Body of pancreas (tissue), 4 donors: ENCODE measurements at places on chromosomes 7 and 10. TPM values are rescaled to one million over a fixed set of nuclear protein-coding genes. Genes with fewer than 3 reads are reported as not detected.

- no peak for DNase-seq
These were observed 19.4 kb downstream of the COPG2 start for GRCh38 chr7:130649004-130649790.

GRCh38 chr7:1572111-1572822 is 2.4 kb upstream of the PSMG3 start:
- no peak for DNase-seq

Gene HOXA13
- total RNA-seq = not detected

GRCh38 chr7:91103363-91103762 is 160.9 kb upstream of the FZD1 start:
- DNase-seq = no peak

Gene SBDS
- total RNA-seq = 37.9 TPM

Gene FAM180A
- total RNA-seq = not detected

DNA sequence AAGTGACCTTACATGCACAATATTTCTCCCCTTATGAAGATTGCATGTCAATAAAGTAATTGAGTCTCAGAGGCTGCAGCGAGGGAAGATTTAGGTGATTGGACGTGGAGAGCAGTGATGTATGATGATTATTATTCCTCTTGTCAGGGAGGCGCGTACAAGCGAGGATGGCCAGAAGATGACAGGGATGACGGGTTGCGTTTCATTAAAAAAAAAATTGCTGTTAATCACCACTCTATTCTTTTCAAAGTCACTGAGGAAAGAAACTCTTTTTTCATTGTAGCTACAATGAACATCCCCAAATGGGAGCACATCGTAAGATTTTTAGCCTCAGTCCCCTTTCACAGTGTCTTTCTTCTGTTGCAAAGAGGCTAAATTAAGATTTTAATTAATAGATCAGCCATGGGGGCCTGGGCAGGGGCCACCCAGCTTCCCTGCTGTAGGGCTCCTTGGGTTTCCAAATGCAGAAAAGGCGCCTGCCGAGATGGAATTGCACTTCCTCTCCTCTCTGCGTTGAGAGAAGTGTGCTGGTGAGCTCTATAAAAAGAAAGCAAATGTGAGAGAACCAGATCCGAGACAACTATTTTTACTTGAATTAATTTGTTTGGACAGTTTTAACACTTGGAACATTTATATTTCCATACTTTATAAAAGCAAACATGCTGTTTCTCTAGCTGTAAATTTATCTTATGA is 998.1 kb downstream of the LRMDA start:
- peak; percentile 22 for DNase-seq

DNA sequence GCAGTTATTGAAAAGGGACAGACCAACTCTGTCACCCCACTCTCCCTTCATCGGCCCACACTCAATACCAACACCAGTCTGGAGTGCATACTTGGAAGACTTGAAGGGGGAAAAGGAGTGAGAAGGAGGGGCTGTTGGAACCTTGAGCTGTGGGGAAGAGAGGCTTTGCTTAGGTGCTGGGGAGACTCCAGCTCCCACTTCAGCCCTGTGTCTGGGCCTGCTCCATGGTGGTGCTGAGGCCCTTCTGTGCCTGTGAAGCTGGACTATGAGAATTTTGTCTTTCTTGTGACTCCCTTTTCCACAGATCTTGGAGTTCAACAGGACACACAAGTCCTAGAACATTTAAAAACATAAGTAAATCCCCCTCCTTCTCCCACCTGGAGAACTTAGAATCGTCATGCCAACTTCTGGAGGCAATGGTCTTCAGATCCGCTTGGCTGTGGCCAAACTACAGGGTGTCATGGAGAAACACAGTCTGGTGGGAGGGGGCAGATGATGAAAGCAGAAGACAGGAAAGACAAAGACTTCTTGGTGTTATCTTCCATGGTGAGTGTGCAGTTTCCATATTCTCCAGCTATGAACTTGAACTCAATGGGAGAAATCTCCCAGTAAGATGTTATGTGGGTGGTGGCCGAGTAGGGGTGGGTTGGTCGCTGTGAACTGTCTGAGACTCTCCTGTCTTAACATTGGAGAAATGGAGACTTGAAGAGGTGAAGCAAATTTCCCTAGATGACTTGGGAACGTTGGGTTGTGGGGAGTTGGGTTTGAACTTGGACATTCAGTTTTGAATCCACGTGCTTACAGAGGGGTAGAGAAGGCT is 18.4 kb upstream of the GIMAP8 start:
- DNase-seq = no peak

DNA sequence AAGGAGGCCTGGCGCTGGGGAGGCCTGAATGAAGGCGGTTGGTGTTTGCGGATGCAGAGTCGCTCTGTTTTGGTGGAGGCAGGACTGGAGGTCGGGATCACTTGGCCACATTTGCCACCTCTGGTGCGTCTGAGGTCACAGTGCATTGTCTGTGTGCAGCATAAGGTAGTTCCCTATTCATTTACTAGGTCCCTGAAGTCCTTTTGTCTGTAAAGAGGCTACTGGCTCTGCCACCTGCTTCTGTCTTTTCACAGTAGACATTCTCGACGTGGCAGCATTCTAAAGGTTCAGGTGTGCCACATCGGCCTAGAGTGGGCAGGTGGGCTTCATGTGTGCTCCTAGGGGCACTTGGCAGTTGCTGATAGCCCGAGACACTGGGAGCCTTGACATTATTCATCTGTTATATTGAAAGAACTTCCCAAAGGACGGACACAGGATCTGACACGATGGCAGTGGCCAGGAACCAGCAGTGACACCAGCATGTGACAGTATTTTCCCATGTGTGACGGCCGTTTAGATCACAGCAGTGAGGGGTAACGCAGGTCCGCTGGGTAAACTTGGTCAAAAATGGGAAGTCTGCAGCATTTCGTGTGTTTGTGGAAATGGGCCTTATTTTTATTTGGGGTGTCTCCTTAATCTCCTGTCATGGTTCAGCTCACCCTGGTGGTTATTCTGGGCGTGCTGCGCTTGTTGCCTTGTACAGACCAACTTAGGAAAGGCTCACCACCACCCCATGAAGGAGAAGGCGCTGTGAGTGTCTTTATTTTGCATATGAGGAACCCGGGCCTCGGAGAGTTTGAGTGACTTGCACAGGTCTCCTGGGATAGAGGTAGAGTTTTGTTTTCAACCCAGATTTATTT is 5.9 kb downstream of the MGMT start:
- DNase-seq = no peak

Gene ATE1
- 19.8 TPM for total RNA-seq

DNA sequence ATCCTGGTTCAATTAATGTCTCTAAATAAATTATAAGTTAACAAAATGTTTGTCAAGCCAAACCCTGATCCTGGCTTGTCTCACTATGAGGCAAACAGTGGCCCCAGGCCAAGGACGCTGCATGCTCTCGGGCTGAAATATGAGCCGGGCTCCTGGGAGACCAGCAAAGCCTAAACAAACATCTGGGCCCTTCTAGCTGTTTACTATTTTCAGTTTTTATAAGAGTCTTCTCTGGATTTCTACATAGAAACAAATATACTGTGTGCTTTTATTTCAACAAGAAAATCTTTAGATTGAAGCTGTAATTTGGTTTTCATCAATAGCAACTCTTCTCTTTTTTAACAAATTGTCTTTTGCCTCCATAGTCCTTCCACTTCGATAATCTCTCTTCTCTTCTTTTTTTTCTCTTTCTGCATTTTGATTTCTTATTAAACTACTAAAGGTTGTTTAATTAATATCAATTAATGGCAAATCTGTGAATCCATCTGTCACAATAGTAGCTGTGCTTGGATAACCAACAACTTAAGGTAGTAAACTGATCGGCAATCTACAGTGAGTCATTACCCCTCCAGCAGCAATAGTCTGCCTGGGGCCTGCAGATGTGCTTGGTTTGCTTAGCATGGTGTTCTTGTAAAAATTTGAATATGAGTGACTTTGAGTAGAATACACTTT is 83.3 kb upstream of the DNAJC1 start:
- DNase-seq = peak; percentile 95

Gene PRDX3
- 46.1 TPM for total RNA-seq

GRCh38 chr7:19030281-19030680 is 87.2 kb downstream of the TWIST1 start:
- no peak for DNase-seq

DNA sequence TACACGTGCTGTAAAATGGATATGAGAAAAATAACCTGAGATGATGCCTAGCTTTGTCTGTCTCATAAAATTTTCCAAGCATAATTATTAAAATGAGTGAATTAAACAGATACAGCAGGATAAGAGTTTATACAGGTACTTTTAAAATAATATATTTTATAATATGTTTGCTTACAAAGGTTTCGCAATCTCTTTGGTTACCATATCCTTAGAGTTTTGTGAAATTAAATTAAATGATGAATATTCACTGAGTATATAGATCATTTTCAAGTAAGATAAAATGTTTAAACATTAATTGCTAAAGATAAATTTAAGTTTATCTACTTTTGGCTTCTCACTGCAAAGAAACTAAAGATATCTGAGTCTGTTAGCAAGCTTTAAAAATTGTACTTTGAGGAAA is 11.4 kb downstream of the SHTN1 start:
- no peak for DNase-seq

Gene GAD2
- total RNA-seq = 11.7 TPM

DNA sequence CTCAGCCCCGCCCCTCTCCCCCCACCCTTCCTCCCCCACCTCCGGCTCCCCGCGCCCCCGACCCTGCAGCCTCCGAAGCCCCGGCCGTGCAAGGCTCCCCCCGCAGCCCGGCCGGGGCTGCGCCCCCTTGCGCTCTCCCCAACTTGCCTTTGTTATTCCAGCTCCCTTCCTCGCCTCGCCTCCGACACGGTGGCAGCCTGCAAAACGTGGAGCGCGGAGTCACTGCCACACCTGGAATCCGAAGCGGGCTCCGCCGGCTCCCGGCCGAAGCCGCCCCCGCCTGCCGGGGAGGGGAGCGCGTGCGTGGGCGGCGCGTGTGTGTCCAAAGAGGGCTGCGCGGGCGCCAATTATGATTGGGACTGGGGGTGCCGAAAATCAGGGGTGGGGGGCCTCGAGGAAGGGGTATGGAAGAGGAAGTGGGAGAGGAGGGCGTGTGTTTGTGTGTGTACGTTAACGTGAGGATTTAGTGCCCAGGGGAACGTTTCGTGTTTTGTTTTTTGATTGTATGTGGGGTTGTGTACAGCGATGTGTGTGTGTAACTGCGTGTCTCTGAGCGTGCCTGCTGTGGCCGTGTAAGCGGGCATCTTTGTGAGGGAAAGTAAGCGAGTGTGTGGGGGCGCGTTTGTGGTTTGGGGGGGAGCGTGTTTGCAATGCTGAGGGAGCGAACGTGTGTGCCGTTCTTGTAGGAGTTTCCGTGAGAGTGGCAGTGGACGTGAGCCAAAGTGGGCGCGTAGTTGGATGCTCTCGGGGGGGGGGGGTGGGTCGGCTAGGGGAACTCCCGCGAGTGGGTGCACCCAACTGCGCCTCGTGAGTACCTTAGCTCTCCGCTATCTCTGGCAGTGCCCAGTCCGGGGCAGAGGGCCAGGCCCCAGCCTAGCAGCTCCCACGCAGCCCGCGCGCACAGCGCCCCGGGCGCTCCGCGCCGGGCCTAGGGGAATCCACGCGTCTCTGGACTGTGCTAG is 1.2 kb upstream of the ZMIZ1 start:
- peak; percentile 87 for DNase-seq

DNA sequence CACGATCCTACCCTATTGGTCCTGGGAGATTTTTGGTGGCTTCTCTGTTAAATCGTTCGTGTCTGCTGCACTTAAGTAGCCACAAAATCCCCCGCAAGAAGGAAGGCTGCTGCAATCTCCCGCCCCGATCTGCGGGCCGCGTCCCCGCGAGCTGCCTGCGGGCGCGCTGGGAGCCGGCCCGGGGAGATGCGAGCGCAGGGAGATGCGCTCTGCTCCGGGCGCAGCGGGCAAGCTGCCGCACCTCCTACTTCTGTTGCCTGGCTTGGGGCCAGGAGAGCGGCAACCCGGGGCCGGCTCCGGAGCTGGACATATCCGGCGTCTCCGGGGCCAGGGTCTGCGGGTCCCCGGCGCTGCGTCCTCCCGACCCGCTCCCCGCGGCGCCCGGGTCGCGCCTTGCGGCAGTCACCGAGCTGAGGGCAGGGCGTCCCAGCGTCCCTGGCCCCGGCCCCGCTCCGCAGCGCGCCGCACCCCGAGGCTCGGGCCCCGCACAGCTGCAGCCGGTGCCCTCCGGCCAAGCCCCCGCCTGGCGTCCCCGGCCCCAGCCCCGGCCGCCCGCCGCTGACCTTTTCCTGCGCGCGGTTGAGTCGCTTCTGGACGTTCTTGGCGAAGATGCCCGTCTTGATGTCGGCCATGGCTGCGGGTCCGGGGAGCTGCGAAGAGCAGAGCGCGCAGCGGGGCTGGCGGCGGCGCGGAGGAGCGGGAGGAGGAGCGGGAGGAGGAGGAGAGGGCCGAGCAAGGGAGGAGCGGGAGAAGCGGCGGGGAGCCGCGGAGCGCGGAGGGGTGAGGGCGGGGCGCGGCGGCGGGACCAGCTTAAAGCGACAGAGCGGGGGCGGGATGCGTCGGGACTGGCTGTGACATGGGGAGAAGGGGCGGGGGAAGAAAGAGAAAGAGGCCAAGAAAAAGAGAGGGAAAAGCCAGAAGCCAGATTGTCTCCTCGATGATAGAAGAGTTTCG is at the start of gene AMPH:
AMPH (minus strand) TSS at position 654 of the 954 bp plus-strand sequence; CDS start at position 632, 22 bp downstream.
- peak; percentile 35 for DNase-seq

DNA sequence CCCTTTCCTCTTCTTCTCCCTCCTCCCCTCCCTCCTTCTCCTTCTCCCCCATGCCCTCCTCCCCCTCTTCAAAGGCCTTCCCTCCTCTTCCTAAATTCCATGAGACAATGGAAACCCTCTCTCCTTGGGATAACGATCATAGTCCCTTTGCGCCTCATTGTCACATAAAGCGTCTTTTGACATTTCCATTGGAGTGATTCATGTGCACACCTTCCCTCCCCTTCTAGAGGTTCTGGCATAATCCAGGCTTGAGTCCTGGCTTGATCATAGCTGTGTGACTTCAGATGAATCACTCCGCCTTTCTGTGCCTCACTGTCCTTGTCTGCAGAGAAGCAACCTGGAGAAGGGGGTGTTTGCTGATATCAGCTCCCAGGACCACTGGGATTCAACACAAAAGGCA is 204.2 kb downstream of the TNS3 start:
- no peak for DNase-seq

GRCh38 chr10:126104767-126105166 is 208.4 kb downstream of the FANK1 start:
- DNase-seq = peak; percentile 9

GRCh38 chr7:135486261-135486920 is 23.5 kb downstream of the CNOT4 start:
- no peak for DNase-seq

DNA sequence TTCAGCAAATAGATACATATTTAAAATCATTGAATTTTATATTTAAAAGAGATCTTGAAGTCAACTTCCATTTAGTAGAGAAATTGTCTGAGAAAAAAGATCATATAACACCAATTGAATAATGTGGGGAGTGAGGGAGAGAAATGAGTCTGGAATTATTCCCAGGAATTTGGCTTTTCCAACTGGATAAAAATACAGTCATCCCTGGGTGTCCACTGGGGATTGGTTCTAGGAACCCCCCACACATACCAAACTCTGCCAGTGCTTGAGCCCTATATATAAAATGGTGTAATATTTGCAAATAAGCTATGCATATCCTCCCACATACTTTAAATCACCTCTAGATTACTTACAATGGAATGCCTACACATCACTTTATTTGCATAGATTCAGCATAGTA is 162.8 kb upstream of the SEMA3C start:
- no peak for DNase-seq
